Testis (tissue), 5 donors: ENCODE measurements at places on chromosomes 1 and 21. TPM values are rescaled to one million over a fixed set of nuclear protein-coding genes. Genes with fewer than 3 reads are reported as not detected.

GRCh38 chr1:202167708-202168415, 7.5 kb upstream of the PTPN7 start:
- H3K4me3 ChIP-seq = no peak overlapping the region
- peaks cover 59% of the 10 kb centered on the region for H3K4me1 ChIP-seq
- no peaks in the 10 kb centered on the region for H3K27me3 ChIP-seq
- DNase-seq = peak; percentile 87
- peak overlapping the region; percentile 51 for H3K27ac ChIP-seq

DNA sequence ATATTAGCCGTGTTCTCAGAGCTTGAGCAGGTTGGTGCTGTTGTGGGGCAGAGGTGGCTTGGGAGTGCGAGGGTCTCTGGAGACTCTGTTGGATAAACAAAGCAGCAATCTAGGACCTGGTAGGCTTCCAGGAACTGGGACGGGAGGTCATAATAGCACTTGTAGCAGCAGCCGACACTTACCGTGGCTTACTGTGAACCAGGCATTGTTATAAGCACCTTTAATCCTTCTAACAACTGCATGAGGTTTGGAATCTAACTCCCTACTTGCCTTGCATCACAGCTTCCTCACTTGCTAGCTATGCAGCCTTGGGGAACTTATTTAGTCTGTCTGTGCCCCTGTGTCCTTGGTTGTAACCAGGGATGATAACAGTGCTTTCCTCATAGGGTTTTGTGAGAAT, 94.9 kb downstream of the NAV1 start:
- no peaks in the 10 kb centered on the region for H3K36me3 ChIP-seq
- H3K4me1 ChIP-seq = peaks cover 1% of the 10 kb centered on the region
- no peak overlapping the region for H3K4me3 ChIP-seq
- no peak overlapping the region for H3K27ac ChIP-seq

DNA sequence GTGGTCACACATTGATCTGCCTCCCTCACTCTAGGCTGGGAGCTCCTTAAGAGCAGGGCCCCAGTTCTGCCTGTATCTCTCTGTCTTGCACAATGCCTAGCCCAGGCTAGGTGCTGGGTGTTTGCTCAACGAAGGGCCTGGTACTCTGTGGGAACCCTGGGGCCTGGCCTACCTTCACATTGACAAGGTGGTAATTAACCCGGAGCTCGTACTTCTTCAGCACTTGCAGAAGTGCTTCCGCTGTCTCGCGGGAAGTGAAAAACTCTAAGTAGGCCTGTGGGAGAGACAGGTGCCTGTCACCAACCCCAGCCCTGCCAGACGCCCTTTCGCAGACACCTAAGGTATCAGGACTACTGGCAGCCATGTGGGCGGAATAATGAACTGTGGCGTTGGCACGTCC, 13.7 kb downstream of the MTHFR start:
- no peaks in the 10 kb centered on the region for H3K36me3 ChIP-seq
- no peak overlapping the region for H3K4me3 ChIP-seq
- H3K27ac ChIP-seq = peak overlapping the region; percentile 96
- H3K4me1 ChIP-seq = peaks cover 50% of the 10 kb centered on the region
- DNase-seq = no peak
- no peaks in the 10 kb centered on the region for H3K27me3 ChIP-seq

DNA sequence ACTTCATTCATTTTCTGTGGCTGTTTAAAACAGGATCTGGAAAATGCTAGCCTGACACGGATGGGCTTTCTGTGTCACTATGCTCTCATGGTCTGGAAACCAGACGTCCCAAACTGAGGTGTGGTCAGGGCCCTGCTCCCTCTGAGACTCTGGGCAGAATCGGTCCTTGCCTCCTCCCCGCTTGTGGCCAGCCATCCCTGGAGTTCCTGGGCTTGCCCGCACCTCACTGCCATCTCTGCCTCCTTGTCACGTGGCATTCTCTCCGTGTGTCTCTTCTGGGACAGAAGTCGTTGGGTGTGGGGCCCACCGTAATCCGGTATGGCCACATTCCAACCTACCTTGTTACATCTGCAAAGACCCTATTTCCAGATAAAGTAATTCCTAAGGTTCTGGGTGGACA, 10.1 kb upstream of the ACTRT2 start:
- no peaks in the 10 kb centered on the region for H3K27me3 ChIP-seq
- H3K4me3 ChIP-seq = no peak overlapping the region
- DNase-seq = no peak
- H3K36me3 ChIP-seq = no peaks in the 10 kb centered on the region
- peaks cover 9% of the 10 kb centered on the region for H3K4me1 ChIP-seq

CHD5 gene
- 63.1 TPM for total RNA-seq

SH2D1B gene
- 1.3 TPM for total RNA-seq

MAGI3 gene
- total RNA-seq = 15.8 TPM

- no peak overlapping the region for H3K27ac ChIP-seq
- H3K27me3 ChIP-seq = no peaks in the 10 kb centered on the region
- no peak overlapping the region for H3K4me3 ChIP-seq
- peaks cover 14% of the 10 kb centered on the region for H3K4me1 ChIP-seq
- DNase-seq = no peak
Measured at GRCh38 chr1:47724432-47724999, 272.7 kb downstream of the TRABD2B start.

DNA sequence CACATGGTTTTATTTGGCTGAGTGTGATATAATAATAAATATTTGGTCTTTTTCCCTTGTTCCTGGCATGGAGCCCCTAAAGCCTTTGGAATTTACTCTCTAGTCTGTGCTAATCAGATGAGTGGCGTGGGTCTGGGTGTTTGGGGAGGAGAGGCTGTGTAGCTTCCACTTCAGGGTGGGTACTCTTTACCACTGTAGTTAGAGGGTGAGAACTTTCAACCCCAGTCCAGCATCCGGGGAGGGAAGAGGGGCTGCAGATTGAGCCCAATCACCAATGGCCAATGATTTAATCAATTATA, 20.0 kb downstream of the USP25 start:
- no peaks in the 10 kb centered on the region for H3K36me3 ChIP-seq
- H3K4me3 ChIP-seq = no peak overlapping the region
- no peaks in the 10 kb centered on the region for H3K27me3 ChIP-seq
- H3K4me1 ChIP-seq = peaks cover 9% of the 10 kb centered on the region

IFT25 gene
- 43.7 TPM for total RNA-seq

- no peaks in the 10 kb centered on the region for H3K4me1 ChIP-seq
- DNase-seq = no peak
- no peak overlapping the region for H3K27ac ChIP-seq
Measured at GRCh38 chr1:159746666-159747065, 32.3 kb upstream of the CRP start.

DNA sequence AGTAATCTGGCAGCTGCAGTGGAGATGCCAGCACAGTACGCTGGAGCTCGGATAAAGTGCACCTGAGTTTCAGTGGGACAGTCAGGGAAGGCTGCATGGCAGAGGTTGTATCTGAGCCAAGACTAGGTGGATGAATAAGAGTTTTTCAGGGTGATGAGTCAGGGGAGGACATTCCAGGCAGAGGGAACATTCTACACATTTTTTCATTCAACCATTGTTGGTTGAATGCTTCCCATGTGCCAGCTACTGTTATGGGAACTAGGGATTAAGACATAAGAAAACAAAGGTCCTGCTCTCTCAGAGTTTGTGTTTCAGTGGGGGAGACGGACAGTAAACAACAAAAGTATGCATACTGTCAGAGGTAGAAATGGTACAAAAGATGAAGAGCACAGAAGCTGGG, 5.2 kb downstream of the LEPR start:
- H3K4me1 ChIP-seq = peaks cover 25% of the 10 kb centered on the region
- peaks cover 3% of the 10 kb centered on the region for H3K36me3 ChIP-seq
- DNase-seq = no peak
- no peak overlapping the region for H3K4me3 ChIP-seq

NR1I3 gene
- total RNA-seq = 0.31 TPM

HNRNPU gene
- total RNA-seq = 467 TPM

GRCh38 chr1:222994511-222995235, 148.4 kb downstream of the TLR5 start:
- H3K4me1 ChIP-seq = no peaks in the 10 kb centered on the region
- no peak overlapping the region for H3K4me3 ChIP-seq
- no peak for DNase-seq
- no peaks in the 10 kb centered on the region for H3K36me3 ChIP-seq

GRCh38 chr1:214107322-214108096, 119.7 kb downstream of the PROX1 start:
- DNase-seq = peak; percentile 52
- no peaks in the 10 kb centered on the region for H3K36me3 ChIP-seq
- H3K27me3 ChIP-seq = no peaks in the 10 kb centered on the region
- peaks cover 10% of the 10 kb centered on the region for H3K4me1 ChIP-seq

PIGM gene
- 5.1 TPM for total RNA-seq

DNA sequence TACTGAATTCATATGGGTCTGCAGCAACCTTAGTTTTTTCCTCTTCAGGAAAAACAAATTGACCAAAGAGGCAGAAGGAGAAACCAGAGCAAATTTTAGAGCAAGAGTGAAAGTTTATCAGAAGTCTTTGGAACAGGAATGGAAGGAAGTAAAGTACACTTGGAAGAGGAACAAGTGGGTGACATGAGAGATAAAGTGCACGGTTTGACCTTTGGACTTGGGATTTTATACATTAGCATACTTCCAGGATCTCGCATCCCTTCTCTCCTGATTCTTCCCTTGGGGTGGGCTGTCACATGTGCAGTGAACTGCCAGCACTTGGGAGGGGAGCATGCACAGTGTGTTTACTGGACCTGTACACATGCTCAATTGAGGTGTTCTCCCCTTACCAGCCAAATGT, 754.8 kb upstream of the ADAMTS5 start:
- no peak overlapping the region for H3K4me3 ChIP-seq
- no peak overlapping the region for H3K27ac ChIP-seq
- no peaks in the 10 kb centered on the region for H3K27me3 ChIP-seq
- no peak for DNase-seq
- H3K36me3 ChIP-seq = no peaks in the 10 kb centered on the region
- H3K4me1 ChIP-seq = no peaks in the 10 kb centered on the region

DNA sequence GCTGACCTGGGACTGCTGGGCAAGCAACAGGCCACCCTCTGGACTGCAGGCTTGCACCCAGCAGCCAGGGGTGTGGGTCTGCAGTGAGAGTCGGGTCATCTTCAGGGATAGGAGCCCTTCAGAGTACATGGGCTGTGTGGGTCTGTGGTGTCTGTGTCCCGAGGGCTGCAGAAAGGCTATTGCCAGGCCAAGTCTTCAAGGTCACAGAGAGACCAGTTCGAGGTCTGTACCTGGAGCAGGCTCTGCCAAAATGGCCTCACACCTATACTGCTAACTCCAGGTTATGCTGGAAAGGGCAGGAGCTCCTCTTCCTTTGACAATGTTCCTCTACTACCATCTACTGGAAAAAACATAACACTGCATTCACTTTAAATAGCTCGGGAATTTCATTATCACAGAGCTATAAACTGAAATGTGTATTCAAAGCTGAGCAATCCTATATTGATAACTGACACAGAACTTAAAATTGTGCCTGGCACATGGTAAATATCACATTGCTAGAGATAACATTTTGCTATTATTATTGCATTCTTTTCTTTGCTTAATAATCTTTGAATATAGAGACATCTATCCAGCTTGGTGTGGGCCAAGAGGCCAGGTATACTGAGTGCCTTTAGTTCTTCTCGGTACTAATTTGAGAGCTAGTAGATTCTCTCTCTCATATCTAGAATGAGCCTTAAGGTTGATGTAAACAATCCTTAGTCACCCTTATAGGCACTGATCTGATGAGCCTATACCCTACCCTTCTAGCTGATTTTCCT, 6.9 kb upstream of the DNAH14 start:
- H3K4me1 ChIP-seq = no peaks in the 10 kb centered on the region
- DNase-seq = no peak
- no peak overlapping the region for H3K27ac ChIP-seq
- H3K36me3 ChIP-seq = no peaks in the 10 kb centered on the region
- H3K4me3 ChIP-seq = no peak overlapping the region

GRCh38 chr1:31799895-31800673, 15.7 kb downstream of the SPOCD1 start:
- H3K4me3 ChIP-seq = no peak overlapping the region
- no peak overlapping the region for H3K27ac ChIP-seq
- no peak for DNase-seq
- H3K27me3 ChIP-seq = no peaks in the 10 kb centered on the region

GRCh38 chr1:111032295-111032897, 68.7 kb upstream of the LRIF1 start:
- H3K27ac ChIP-seq = no peak overlapping the region
- DNase-seq = peak; percentile 73
- no peaks in the 10 kb centered on the region for H3K27me3 ChIP-seq
- H3K4me1 ChIP-seq = peaks cover 7% of the 10 kb centered on the region

- H3K36me3 ChIP-seq = no peaks in the 10 kb centered on the region
- H3K27ac ChIP-seq = no peak overlapping the region
- no peak overlapping the region for H3K4me3 ChIP-seq
- no peaks in the 10 kb centered on the region for H3K4me1 ChIP-seq
- no peak for DNase-seq
Measured at GRCh38 chr1:155651861-155652661, 36.5 kb downstream of the YY1AP1 start.

DNA sequence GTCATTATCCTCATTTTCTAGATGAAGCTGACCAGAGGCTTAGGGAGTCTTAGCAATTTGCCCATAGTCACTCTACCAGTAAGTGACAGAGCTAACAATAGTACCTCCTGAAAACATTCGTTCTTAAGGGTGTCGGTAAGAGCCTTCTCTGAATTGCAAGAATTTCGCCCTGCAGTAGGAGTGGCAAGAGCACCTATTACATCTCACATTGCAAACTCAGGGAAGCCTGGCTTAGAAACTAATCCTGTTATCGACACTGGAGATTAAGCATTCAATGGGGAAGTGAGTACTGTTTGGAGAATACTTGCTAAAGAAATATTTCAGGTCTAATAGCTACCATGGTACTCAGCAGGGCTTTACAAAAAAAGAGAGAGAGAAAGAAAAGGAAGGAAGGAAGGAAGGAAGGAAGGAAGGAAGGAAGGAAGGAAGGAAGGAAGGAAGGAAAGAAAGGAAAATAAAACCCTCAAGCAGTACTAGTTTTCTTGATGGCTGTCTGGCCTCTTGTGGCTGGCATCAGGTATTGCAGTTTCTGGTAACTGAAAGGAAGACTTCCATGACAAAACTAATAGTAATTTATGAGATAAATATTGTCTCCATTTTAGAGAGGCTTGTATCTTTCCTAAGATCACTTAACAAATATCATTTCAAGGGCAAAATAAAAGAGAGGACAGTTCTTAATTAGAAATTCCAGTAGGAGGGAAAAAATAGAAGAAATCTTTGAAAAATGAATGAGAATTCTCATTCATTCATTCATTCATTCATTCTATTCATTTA, 10.4 kb downstream of the C1orf226 start:
- no peak overlapping the region for H3K27ac ChIP-seq
- H3K27me3 ChIP-seq = no peaks in the 10 kb centered on the region
- H3K4me1 ChIP-seq = peaks cover 11% of the 10 kb centered on the region

GRCh38 chr21:44727757-44728156, 16.4 kb upstream of the TSPEAR start:
- DNase-seq = no peak
- no peak overlapping the region for H3K4me3 ChIP-seq
- H3K4me1 ChIP-seq = peaks cover 12% of the 10 kb centered on the region
- H3K36me3 ChIP-seq = no peaks in the 10 kb centered on the region

PROK1 gene
- total RNA-seq = 70.6 TPM

DNA sequence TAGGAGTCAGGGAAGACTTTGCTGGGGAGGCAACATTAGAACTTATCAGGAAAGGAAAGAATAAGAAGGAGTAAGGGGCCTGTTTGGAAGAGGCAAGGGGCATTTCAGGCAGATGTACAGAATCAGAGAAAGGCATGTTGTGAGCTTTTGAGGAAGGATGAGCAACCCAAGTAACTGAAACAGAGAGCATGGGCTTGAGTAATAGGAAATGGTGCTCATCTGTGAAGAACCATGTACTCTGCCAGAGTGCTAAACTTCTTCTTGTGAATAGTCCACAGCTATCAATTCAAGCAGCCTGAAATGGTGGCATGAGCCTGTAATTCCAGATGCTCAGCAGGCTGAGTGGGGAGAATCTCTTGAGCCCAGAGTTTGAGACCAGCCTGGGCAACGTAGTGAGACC, 19.2 kb upstream of the PIGK start:
- no peaks in the 10 kb centered on the region for H3K27me3 ChIP-seq
- H3K27ac ChIP-seq = no peak overlapping the region
- no peak for DNase-seq
- H3K36me3 ChIP-seq = no peaks in the 10 kb centered on the region
